ENCODE measurements at places on chromosomes 2 and 18.

- no peak for DNase-seq
Measured at GRCh38 chr2:126730655-126731054, 74.7 kb downstream of the GYPC start.

GRCh38 chr18:79366177-79367094 is 29.3 kb upstream of the NFATC1 start:
- no peak for DNase-seq

DNA sequence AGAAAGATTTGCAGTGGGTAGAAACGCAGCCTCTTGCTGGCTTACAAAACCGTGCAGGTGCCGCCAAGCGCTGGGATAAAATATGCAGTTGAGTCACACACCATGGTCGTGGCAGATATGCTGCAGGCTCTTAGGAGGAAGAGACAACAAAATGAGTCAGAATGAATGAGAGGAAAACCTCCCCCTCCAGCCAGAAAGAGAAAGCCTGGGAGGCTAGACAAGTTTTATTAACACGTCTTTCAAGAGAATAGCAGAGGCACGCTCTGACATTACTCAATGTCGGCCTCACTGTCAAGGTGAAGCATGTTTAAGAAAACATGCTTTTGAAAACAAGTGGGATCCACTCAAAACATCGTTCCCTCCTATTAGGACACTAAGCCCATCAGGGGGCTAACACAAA is 37.1 kb upstream of the ZCCHC2 start:
- no peak for DNase-seq

- no peak for DNase-seq
Measured at GRCh38 chr2:223929571-223930102, 15.5 kb downstream of the WDFY1 start.

GRCh38 chr2:239252801-239253200 is 148.0 kb downstream of the HDAC4 start:
- DNase-seq: no peak

DNA sequence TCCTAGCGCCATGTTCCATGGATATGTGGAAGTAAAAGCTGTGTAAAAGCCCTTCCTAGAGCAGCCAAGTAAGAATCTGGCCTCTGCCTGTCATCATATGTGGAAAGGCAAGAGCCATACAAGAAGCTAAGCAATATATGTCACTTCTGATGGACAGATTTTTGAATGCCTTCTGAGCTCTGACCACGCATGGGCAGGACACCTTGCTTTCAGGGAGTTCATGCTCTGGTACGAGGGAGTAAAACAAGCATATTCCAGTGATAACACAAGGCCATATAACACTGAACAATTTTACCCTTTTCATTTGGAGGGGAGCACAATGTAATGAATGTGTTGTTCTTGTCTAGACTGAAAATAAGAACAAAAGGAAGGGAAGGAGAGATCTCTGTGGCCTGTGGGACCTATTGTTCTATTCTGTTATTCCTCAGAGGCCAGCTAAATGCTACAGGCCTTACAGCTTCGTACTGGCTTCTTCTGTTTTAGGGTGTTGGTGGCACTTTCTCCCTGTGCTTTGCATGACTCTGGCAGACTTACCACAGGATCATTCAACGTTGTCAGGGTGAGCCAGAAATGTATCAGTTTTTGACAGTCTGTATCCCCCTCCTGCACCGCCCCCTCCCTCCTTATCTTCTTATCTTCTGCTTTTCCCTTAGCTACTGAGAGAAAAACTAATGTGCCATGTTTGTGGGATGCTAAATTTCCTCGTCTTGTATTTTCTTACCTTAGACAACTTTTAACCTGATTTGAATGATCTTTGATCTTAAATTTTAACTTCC is 99.5 kb downstream of the MAP4K4 start:
- no peak for DNase-seq

GRCh38 chr2:218228366-218229090 is 11.5 kb downstream of the ARPC2 start:
- DNase-seq: no peak

DNA sequence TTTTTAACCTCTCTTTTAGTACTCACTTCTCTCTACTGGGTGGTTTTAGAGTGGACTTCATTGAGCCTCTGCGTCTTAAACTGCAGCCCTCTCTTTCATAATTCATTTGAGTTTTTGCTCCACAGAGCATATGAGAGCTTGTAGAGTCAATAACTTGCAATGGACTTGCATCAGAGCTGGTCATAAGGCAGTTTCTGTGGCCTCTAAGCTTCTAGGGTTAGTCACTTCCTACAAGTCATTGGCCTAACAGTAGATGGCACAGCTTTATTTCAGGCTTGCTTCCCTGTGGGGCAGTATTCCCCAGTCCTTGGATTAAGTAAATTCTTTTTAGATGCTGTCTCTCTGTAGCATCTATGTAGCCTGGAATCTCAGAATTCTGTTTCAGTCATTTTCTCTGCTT is 1435.7 kb downstream of the LRP1B start:
- no peak for DNase-seq

GRCh38 chr2:42513252-42513918 is 19.6 kb upstream of the KCNG3 start:
- DNase-seq: no peak

GRCh38 chr2:75200140-75201096 is 1.1 kb upstream of the TACR1 start:
- no peak for DNase-seq

DNA sequence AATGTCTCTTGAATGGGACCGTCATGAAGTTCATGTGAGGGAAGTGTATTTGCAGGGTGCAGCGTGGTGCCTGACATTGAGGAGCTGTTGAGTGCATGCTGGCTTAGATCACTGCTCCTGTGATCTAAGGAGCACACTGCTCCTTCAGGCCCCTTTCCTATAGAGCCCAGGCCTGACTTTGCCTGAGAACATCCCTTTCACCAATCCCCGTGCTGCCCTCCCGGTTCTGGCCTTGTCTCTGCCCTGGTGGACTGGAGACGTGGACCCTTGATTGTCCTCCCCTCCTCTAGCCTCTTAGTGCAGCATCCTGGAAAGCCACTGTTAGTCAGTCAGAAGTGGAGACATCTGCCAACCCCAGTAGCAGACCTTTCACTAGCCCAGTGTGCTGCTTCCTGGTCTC is 323.6 kb upstream of the HS6ST1 start:
- no peak for DNase-seq
